A549 treated with ZK216348 at 1 μM for 4 hours (cell line): ENCODE measurements at places on chromosomes 3 and 15. TPM values are rescaled to one million over a fixed set of nuclear protein-coding genes. Genes with fewer than 3 reads are reported as not detected.

The DAPK2 gene
- 2.8 to 4.9 TPM (median 4.2 TPM) in 5 replicates for total RNA-seq

The GPR149 gene
- total RNA-seq = not detected in 5 replicates

The MYEF2 gene
- 14.3 to 21.2 TPM (median 18.6 TPM) in 5 replicates for total RNA-seq

The ASB14 gene
- not detected in 5 replicates for total RNA-seq

The CSTA gene
- 0.71 to 1.5 TPM (median 0.88 TPM) in 5 replicates for total RNA-seq

The CILP gene
- total RNA-seq = 0.07 to 0.09 TPM (median 0.08 TPM) in 5 replicates

The PP2D1 gene
- total RNA-seq = not detected in 5 replicates

The MME gene
- not detected in 5 replicates for total RNA-seq

The CPNE9 gene
- total RNA-seq = 0.14 to 0.30 TPM (median 0.21 TPM) in 3 of 5 replicates, not detected in the others

The UBE2E2 gene
- total RNA-seq = 31.3 to 55.7 TPM (median 39.0 TPM) in 5 replicates

The HRG gene
- total RNA-seq = not detected in 5 replicates

The CCR3 gene
- total RNA-seq = not detected in 5 replicates

The TRPM1 gene
- total RNA-seq = not detected in 5 replicates

The DNAJC17 gene
- 21.9 to 31.5 TPM (median 24.8 TPM) in 5 replicates for total RNA-seq

The TMEM44 gene
- 8.7 to 13.8 TPM (median 13.2 TPM) in 5 replicates for total RNA-seq

The ANKUB1 gene
- total RNA-seq = not detected in 5 replicates

The SLC22A13 gene
- 0.13 TPM in 1 of 5 replicates, not detected in the others for total RNA-seq

The MYD88 gene
- total RNA-seq = 21.3 to 27.1 TPM (median 25.9 TPM) in 5 replicates

The ALPK3 gene
- total RNA-seq = 0.12 to 0.31 TPM (median 0.18 TPM) in 4 of 5 replicates, not detected in the other

The CLDND1 gene
- 53.2 to 68.3 TPM (median 61.0 TPM) in 5 replicates for total RNA-seq

The DUOXA2 gene
- not detected in 5 replicates for total RNA-seq

The POPDC2 gene
- total RNA-seq = 0.13 to 0.73 TPM (median 0.37 TPM) in 4 of 5 replicates, not detected in the other

The SPATA12 gene
- 0.20 to 0.55 TPM (median 0.40 TPM) in 5 replicates for total RNA-seq

The SI gene
- total RNA-seq = not detected in 5 replicates

The VWA5B2 gene
- 0.29 to 0.46 TPM (median 0.38 TPM) in 5 replicates for total RNA-seq

The MYZAP gene
- total RNA-seq = 0.66 to 0.98 TPM (median 0.87 TPM) in 5 replicates

The GOLGA6D gene
- total RNA-seq = 0.07 TPM in 1 of 5 replicates, not detected in the others

The MYL3 gene
- total RNA-seq = 0.16 TPM in 1 of 5 replicates, not detected in the others
